Muscle of arm (tissue), 14 donors: ENCODE measurements at places on chromosomes 1 and 21.

DNA sequence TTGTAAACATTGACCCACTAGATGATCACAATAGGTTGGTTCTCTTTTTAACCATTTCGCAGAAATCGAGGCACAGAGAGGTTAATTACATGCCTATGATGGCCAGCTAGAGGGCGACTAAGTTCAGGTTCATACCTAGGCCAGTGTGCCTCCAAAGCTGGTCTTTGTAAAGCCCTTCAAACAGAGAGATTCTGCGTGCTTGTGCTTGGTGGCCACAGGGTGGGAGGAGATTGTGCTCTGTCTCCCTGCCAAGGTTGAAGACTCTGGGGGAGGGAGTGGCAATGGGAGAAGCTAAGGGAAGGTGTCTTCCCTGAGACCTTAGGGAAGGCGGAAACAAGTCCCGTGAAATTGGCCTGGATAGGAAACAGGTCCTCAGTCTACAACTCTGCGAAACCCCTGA, 59.1 kb upstream of the RBM15 start:
- no peak for DNase-seq

- DNase-seq = no peak
Observed at GRCh38 chr1:186566140-186566855, 105.4 kb upstream of the PDC start.

DNA sequence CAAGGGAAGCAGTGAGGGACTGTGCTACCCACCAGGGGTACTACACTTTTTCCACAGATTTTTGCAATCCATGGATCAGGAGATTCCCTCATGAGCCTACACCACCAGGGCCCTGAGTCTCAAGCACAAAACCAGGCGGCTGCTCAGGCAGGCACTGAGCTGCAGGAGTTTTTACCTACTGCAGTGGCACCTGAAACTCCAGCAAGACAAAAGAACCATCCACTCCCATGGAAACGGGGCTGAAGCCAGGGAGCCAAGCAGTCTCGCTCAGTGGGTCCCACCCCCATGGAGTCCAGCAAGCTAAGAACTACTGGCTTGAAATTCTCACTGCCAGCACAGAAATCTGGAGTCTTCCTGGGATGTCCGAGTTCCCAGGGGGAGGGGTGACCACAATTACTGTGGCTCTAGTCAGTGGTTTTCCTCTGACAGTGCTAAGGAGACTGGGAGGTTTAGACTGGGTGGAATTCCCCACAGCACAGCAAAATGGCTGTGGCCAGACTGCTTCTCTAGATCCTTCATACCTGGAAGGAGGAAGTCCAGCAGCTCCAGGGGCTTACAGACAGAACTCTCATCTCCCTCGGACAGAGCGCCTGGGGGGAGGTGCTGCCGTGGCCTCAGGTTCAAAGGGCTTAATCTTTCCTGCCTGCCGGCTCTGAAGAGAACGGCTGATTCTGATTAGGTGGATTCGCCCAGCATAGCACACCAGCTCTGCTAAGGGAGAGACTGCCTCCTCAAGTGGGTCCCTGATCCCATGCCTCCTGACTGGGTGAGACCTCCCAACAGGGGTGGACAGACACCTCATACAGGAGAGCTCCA, 437.8 kb downstream of the LTN1 start:
- no peak for DNase-seq

DNA sequence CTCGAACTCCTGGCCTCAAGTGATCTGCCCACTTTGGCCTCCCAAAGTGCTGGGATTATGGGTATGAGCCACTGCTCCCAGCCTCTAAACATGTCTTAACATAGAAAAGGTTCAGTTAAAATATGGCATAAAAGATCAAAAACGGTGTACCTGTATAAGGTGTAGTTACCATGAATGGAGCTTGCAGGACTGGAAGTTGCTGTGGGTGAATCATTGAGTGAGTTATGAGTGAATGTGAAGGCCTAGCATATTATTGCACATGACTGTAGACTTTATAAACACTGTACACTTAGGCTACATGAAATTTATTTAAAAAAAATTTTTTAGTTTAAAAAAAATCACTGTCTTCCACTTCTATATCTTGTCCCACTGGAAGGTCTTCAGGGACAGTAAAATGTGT, 15.7 kb downstream of the ABCD3 start:
- no peak for DNase-seq

- DNase-seq = no peak
Observed at GRCh38 chr1:226661271-226661670, 77.8 kb downstream of the ITPKB start.

DNA sequence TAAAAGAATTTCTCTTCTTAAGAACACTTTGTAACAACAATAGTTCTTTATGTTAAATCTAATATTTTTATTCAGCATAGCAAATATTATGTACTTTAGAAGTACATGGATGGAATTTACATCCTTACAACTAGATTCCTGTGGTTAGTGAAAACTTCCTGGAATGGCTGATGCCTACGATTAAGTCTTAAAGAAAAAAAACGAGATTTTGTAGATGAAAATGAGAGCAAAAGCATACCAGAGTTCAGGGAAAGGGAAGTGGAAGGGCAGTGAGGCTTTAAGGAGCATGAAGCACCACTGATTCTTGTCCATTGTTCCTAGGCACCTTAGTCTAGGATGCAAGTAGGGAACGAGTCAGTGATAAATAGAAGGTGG, 26.7 kb downstream of the CFH start:
- DNase-seq = no peak

- DNase-seq = peak; percentile 43
Observed at GRCh38 chr1:182279724-182280503, 111.7 kb downstream of the GLUL start.

- DNase-seq = no peak
Observed at GRCh38 chr1:33578557-33579448, 106.4 kb downstream of the ZSCAN20 start.

DNA sequence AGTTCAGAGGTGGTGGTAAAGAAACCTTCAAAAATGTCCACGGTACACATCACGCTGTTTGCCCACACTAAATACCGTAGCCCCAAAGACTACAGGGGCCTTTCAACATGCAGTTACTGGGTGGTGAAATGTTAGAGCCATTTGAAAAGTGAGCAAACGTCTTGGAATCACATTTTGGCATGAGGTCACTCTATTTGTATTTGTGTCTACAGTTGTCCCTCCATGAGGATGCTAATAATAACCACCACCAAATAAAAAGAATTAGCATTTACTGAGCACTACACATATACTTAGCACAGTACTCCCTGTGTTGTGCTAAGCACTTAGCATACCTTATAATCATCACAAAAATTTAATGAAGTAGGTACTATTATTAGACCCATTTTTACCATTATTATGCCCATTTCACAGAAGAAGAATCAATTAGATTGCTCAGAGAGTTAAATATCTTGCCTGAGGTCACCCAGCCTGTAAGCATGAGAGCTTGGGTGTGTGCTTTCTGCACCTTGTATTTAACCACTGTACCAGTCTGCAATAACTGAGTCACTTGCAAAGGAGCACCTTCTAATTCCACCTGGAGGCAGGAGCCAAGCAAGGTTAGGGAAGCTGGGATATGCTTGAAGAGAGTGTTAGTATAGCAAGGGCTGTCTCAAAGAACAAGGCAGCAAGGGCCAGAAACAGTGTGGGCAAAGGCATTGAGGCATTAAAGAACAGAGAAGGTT, 57.4 kb downstream of the DNTTIP2 start:
- no peak for DNase-seq

DNA sequence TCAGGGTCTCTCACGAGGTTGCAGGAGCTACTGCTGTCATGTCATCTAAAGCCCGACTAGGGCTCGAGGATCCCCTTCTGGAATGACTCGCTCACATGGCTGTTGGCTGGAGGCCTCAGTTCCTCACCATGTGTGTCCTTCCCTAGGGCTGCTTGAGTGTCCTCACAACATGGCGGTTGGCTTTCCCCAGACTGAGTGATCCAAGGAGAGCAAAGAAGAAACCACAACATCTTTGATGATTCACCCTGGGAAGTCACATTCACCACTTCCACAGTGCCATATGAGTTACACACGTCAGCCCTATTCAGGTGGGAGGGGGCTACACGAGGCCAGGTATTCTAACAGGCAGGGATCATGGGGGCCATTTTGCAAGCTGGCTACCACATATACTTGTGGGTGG, 64.9 kb downstream of the FHAD1 start:
- DNase-seq = no peak

- DNase-seq = no peak
Observed at GRCh38 chr1:55927702-55928290, 651.6 kb downstream of the PLPP3 start.

- DNase-seq = no peak
Observed at GRCh38 chr1:234106032-234106431, 201.6 kb downstream of the SLC35F3 start.

DNA sequence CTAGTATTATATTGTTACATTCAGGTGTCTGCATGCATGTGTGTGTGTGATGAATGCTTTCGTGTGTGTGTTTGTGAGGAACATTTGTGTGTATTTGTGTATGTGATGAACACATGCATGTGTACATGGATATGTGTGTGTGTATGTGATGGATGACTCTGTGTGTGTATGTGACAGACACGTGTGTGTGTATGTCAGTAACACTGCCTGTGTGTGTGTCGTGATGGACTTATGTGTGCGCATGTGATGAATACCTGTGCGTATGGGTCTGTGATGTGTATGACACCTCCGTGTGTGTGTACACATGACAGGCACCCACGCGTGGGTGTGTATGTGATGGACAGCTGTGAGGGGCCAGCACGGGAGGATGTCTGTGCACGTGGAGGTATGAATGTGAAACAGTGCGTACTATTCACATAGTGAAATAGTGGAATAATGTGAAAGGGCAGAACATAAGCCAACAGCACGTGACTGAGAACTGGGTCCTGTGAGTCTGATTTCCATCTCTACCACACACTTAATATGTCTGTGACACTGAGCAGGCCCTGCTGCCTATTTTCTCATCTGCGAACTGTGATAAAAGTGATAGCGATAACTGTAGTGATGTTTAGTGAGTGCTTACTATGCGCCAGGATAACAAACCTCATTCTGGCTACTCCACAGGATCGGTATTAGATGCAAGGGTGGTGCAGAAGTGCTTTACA, 41.8 kb upstream of the CSF3R start:
- DNase-seq = no peak

- no peak for DNase-seq
Observed at GRCh38 chr1:213123536-213123935, 72.5 kb downstream of the RPS6KC1 start.

- DNase-seq = no peak
Observed at GRCh38 chr1:221961532-221962292, 219.8 kb upstream of the DUSP10 start.

GRCh38 chr1:214261206-214262123, 19.5 kb upstream of the SMYD2 start:
- DNase-seq = peak; percentile 81

GRCh38 chr1:226650236-226650841, 88.7 kb downstream of the ITPKB start:
- no peak for DNase-seq

- no peak for DNase-seq
Observed at GRCh38 chr21:33334824-33335223, 10.1 kb downstream of the IFNAR1 start.
